Ureter (tissue), 1 donor: ENCODE measurements at places on chromosomes 16 and 17. TPM values are rescaled to one million over a fixed set of nuclear protein-coding genes. Genes with fewer than 3 reads are reported as not detected.
A peak's percentile ranks its signal among the peaks of the same experiment; 100 is the strongest.

The HOXB7 gene
- total RNA-seq, result 28.9 TPM

The RAB37 gene
- total RNA-seq, result 2.3 TPM

The MARVELD3 gene
- 12.5 TPM for total RNA-seq

The HS3ST3A1 gene
- not detected for total RNA-seq

The SNX20 gene
- total RNA-seq, result 1.8 TPM

The CEMP1 gene
- 0.29 TPM for total RNA-seq

The C16orf46 gene
- not detected for total RNA-seq

The TBC1D28 gene
- total RNA-seq, result not detected

The KCNJ18 gene
- not detected for total RNA-seq

The KRTAP9-4 gene
- not detected for total RNA-seq

GRCh38 chr16:82034981-82035612 is at the start of gene HSD17B2:
TSS of gene HSD17B2 (plus strand) at chr16:82035253. CDS start at chr16:82035425, 172 bp downstream.
- DNase-seq, result peak; percentile 56

DNA sequence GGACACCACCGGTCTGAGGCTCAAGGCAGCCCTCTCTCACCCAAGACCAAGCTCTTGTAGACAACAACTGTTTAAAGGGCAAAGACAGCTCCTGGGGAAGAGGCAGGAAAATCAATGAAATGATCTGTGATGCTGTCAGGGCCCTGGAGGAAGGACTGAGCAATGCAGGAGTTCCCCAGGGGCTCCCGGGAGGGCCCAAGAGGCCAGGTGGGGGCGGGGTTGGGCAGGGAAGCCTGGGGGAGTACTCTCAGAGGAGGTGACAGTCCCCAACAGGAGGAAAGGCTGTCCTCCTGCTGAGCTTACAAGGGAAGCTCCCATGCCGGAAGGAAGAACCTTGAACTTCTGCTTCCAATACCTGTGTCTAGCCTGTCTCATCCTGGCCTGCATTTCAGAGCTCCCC is 8.3 kb upstream of the NOS2 start:
- DNase-seq, result no peak

DNA sequence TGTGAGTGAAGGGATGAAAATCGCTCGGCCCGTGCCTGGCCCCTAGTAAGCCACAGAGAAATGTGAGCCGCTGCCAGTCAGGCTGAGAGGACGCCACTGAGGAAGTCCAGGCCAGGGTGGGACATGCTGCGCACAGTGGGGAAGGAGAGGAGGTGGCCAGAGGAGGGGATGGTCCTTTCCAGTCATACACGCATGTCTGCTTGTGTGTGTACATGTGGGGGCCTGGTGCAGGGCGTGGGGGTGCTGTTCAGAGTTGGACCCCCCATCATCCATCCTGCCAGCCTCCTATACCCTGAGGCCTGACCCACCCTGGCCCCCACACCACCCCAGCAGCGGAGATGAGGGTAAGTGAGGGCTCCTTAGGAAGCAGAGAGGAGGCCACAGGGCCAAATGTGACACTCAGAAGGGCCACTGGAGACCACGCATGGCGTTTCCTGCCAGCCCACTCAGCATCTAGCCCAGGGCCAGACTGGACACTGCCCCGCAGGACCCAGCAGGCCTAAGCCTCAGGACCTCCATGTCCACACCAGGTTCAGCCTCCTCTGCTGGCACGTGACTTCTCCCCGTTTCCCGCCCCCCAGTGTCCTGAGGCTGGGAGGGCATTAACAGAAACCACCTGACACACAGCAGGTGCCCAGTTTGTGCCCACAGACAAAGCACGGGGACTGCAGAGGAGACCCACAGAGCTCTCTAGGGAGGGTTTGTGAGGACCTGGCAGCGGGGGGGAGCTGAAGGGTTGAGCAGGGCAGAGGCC is 7.0 kb downstream of the DOC2A start:
- DNase-seq, result no peak

- DNase-seq, result no peak
Measured at GRCh38 chr16:1781758-1782407, 488 bp downstream of the SPSB3 start.

DNA sequence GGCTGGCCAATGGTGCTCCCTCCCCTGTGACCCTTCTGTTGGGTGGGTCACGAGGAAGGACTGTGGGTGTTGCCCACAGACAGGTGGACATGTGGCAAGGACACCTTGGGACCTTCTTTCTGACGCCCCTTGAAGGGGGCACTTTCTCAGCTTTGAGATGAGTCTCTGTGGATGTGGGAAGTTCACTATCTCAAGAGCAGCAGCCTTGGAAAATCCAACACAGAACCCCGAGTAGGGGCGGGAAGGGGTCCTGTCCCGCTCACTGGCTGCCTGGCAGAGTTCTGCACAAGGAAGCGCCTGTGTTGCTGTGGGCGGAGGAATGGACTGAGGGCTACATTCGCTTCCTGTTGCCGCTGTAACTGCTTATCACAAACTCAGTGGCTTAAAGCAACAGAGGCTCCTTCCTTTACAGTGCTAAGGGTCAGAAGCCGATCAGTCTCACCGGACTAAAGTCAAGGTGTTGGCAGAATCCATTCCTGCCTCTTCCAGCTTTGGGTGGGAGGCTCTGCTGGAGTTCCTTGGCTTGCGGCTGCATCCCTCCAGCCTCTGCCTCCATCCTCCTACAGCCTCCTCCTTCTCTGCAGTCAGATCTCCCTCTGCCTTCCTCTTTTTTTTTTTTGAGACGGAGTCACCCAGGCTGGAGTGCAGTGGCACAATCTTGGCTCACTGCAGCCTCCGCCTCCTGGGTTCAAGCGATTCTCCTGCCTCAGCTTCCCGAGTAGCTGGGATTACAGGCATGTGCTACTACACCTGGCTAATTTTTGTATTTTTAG is 305.2 kb downstream of the SEC14L1 start:
- no peak for DNase-seq

DNA sequence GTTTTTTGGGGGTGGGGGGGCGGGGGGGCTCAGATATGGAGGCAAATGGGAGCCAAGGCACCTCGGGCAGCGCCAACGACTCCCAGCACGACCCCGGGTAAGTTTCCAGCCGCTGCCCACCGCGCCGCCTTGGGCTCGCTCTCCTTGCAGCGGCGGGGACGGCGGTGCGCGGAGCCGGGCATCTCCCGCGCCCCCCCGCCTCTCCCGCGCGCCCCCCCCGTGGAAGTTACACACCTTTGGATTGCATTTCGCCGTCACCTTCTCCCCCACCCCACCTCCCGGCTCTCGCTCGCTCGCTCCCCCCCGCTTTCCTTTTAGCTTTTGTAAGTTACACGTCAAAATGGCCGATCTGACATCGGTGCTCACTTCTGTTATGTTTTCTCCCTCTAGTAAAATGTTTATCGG is 387 bp downstream of the MSI2 start:
- no peak for DNase-seq

- no peak for DNase-seq
Measured at GRCh38 chr17:37713624-37714023, 31.2 kb downstream of the HNF1B start.

- no peak for DNase-seq
Measured at GRCh38 chr17:78049609-78050008, 78.9 kb downstream of the TMC6 start.

DNA sequence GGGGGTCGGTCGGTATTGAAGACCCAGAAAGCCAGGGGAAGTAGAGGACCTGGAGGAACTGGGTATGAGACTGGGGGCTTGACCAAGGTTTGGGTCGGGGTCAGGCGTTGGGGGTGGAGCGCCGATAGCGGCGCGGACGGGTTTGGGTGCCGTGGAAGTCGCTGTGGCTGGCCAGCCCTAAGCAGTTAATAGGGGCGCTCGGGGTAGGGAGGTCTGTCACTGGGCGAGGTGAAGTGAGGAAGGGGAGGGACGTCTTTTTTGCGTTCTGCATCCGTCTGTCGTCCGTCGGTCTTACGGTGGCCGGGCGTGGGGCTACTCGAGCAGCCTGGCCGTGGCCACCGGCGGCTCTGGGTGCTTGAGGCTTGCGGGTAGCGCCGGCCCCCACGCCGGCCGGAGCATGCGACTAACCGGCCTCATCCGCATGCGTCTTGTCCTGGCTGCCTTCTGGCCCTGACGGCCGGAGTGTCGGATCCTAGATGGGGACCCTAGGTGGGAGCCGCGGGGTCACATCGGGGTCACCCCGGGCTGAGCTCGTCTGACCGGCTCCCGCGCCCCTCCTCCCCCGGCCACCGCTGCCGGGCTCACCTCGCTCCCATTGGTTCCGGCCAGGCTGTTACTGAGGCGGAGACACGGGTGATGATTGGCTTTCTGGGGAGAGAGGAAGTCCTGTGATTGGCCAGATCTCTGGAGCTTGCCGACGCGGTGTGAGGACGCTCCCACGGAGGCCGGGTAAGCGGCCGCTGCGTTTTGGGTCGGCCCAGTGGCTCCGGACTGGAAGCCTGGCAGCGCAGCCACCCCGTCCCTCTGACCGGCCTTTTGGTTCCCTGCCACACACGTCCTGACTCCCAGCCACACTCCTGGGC is 10.3 kb upstream of the TMEM88 start:
- peak; percentile 95 for DNase-seq

- no peak for DNase-seq
Measured at GRCh38 chr16:78196502-78196901, 97.0 kb downstream of the WWOX start.

DNA sequence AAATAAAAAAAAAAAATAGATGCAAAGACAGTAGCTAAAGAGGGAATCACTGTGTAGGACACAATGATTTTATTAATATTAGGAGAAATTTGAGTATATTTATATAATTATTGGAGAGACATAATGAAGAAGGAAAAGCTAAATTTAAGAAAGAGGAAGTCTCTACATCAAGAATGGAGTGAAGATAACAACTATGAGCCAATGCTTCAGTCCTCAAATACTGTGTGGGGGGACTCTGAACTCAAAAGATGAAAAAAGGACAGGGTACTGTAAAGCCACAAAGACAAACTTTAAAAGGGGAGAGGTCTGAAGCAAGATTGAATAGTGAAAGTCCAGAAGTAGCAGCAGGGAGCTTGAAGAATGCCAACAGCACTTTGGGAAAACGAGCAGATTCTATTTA is 44.7 kb downstream of the SKAP1 start:
- no peak for DNase-seq

- no peak for DNase-seq
Measured at GRCh38 chr17:42754782-42755181, 6.2 kb upstream of the RAMP2 start.

DNA sequence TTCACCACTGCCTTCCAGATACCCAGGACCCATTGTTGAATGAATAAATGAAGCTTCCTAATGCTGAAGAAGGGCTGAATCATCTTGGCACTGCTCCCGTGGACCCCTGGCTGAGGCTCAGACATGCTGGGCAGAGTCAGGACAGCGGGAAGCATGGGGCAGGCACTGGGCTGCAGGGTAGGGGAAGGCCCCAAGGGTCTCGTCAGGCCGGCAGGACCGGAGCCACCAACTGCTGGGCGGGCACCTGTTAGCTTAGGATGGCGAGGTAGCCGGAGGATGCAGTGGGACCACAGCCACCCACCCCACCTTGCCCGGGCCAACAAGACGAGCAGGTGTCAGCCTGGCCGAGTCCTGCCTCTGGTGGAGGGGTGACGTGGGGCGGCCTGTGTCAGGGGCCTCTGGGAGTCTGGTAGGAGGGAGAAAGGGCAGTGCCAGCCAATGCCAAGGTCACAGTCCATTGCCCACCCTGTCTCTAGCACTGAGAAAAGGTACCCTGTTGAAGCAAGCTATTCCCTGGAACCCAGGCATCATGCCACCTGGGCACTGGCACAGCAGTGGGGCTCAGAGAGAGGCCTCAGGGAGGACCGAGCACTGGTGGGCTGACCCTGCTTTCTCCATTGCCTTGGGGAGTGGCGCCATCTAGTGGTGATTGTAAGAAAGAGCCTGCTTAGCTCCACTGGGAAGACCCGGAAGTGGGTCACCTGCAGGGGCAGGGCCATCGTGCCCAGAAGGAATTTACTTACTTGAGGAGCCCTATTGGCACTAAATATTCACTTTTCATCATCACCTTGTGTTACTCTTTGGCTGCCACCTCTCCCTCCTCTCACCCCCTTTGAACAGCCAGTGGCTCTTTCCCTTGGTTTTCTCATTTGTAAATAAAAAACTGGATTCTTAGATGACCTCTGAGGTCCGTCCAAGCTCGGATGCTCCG is 3.0 kb upstream of the DLX3 start:
- peak; percentile 89 for DNase-seq

DNA sequence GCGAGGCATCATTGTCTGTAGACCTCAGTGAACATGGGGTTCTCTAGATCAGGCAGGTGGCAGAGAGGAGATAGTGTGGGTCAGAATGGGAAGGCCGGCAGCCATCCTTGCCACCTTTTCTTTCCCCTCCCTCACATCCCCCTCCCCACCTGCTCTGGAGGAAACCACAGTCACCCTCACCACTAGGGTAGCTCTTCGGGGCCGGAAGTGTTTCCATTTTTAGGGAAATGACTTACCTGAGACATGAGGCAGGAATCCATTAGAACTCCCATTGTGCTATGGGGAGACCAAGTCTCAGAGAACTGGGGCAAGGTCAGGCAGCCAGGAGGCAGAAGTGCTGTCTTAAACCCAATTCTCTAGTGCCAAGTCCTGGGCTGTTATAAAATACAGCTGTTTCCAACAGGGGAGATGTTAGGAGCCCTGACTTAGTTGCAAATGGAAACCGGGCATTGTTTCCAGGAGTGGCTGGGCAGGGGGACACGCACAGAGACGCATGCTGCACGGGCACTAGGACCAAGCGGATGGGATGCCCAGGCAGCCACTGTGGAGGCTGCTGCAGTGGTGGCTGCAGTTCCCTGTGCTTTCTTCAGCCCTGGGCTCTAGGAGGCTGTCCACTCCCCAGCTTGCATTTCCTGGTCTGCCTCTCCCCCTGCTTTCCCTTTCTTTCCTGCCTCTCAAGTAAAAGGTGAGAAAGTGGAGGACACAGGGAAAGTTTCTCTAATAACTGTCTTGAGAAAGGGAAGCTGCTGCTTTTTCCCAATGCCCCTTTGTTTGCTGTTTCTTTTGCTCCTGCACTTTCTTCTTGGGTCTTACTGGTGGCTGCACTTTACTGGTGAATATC is 2.8 kb downstream of the HAS3 start:
- no peak for DNase-seq

GRCh38 chr16:75997606-75998005 is 271.3 kb upstream of the CPHXL start:
- DNase-seq, result no peak

GRCh38 chr17:3879186-3879585 is 13.7 kb downstream of the CAMKK1 start:
- DNase-seq, result no peak

- DNase-seq, result no peak
Measured at GRCh38 chr17:66661411-66662256, 173.3 kb upstream of the CACNG5 start.

- DNase-seq, result no peak
Measured at GRCh38 chr17:37532756-37533155, 43.1 kb downstream of the DUSP14 start.

- no peak for DNase-seq
Measured at GRCh38 chr16:68289621-68290329, 21.0 kb downstream of the SLC7A6OS start.

DNA sequence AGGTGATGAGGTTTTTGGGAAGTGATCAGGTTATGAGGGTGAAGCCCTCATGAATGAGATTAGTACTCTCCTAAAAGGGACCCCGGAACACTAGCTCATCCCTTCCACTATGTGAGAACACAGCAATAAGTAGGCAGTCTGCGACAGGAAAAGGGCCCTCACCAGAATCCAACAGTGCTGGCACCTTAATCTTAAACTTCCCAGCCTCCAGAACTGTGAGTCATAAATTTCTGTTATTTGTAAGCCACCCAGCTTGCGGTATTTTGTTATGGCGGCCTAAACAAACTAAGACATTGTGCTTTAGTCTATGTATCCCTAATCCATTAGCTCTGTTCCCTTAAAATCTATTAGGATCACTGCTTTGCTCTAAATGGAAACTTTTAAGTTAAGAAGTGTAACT is 8.5 kb downstream of the SLFN12 start:
- DNase-seq, result no peak

GRCh38 chr16:1876468-1876867 is 4.5 kb upstream of the MEIOB start:
- DNase-seq, result no peak
